ENCODE measurements at places on chromosomes 2 and 18.

DNA sequence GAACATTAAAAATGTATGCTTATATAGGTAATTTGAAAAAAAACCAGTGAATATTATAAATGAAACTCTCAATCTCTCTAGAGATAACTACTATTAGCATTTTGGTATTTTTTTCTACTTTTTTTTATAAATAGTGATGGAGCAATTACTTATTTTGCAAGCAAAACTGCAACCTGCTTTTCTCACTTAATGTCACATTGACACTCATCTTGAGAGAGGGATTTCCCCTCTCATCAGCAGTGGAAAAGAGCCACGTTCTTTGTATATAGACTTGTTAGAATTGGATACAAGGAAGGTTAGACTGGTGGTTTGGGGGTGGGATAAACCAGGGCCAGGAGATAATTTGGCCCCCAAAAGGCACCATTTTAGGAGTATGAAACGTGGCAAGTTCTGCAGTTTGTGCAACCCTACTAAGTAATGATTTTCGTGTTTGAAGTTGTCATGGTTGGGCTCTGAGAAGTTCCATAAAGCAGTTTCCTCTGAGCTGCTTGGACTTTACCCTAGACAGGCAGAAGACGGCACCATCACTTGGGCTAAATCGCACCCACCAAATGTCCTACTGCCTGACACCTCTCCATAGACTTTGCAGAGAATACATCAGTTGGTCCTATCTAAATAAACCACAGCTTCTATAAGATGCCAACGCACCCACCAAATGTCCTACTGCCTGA lies 194.0 kb downstream of the ACTR3 start:
- no peak for DNase-seq

DNA sequence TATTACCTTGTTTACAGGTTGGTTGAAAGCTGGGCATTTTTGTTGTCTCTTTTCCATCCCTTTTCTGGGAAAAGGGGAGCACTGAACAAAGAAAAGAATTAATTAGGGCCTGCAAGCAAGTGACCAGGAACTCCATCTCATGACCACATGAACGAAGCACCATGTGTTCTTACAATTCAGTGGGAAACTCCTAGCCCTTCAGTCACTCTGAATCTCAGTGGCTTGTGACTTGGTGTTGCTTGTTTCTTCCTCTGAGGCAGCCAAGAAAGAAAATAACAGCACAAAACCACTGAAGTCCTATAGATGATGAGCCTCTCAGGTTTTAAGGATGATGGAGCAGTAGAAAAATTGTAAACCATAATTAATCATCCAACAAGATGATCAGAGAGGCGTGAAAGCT lies 129.1 kb upstream of the CAB39 start:
- no peak for DNase-seq

DNA sequence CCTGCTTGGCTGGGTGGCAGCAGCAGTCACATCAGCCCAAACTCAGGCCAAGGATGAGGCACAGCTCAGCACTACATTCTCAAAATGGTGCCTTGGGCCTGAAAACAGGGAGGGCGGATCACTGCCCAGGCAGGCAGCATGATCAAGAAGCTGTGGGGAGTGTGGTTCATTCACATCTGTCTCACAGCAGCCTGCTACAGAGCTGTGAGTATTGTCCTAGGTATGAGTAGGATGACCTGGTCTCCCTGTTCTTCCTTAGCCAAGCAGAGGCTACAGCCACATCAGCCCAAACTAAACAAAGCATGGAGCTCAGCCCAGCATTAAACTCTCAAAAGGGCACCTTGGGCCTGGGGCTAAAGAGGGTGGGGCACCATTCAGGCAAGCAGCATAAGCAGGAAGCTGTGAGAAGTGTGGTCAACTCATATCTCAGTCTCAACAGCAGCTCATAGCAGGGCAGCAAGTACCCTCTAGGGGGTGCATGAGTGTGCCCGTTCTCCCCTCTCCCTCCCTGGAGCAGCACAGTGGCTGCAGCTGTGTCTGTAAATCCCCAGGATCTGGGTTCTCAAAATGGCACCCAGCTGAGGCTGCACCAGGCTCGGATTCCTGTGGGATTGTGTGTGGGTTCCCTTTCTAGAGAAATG lies 139.6 kb downstream of the TRABD2A start:
- no peak for DNase-seq

DNA sequence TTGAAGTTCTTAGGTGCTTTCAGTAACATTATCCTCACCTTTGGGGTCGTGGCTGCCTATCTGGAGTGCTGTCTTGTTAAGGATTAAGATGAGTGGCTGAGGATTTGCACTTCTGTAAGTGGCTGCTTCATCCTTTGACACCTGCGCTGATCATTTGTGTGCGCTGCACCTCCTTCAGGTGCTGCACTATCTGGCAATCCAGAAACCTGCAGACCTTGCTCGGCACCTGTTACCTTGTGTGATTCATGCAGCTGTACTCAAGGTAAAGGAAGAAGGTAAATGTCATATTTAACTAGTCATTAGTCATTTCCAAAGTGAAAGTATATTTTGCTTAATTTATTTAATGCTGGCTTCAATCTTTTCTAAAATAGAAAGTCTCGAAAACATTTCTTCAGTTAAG lies 110.3 kb downstream of the RAB3GAP1 start:
- no peak for DNase-seq

DNA sequence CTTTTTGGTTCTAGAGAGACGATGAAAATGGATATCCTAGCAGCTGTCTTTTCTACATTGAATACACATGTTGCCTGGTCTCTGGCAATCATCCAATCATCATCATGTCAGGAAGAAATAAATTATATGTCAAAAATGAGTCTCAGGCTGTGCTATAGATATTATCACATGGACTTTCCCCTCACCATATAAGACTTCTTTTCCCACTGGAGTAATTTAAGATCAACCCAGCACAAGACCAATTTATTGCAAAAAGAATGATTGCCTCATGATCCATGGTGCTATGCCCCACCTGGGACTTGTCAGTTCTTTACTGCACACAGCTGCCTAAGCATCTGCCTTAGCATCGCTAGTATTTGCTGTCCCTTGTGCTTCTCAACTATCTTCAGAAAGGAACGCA lies 783.7 kb upstream of the TMEFF2 start:
- no peak for DNase-seq

DNA sequence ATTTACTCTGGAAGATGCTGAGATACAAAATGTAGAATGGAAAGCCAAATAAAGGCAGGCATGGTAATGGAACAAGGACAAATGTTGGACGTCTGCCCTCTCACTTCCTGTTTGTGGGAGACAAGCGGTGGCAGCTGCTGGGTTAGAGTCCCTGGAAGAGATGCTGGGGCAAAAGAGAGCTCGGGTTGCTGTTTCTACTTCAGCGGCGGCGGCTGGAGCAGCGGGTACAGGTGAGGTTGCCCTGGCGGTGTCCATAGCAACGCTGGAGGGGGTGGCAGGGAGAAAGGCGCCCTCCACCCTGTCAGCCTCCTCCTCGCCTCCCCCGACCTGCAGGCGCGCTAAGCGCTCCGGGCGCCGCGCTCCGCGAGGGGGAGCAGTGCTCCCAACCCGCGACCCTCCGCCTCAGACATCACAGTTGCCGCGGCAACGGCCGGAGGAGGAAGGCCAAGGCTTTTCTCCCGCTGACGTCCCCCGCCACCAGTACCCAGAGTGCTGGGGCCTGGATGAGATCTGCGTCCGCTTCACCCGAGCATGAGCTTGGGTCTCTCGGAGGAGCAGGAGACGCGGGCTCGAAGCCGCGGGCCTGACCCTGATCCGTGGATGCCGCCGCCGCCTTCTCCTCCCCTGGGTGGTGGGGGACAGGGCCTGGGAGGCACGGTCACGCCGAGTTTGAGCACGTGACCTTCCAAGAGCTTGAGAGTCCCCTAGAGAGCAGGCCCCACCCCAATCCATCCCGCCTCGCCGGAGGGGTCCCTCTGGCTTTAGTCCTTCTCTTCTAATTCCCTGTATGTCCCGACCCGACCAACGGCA lies 65.6 kb downstream of the NOL4 start:
- no peak for DNase-seq

DNA sequence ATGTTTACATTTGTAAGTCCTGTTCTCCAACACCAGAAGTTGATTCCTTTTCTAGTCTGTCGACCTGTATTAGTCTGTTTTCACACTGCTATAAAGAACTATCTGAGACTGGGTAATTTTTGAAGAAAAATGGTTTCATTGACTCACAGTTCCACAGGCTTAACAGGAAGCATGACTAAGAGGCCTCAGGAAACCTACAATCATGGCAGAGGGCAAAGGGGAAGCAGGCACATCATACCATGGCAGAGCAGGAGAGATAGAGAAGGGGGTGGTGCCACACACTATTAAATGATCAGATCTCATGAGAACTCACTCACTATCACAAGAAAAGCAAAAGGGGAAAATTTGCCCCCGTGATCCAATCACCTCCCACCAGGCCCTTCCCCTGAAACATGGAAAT lies 112.8 kb upstream of the MAP3K20 start:
- DNase-seq = no peak

DNA sequence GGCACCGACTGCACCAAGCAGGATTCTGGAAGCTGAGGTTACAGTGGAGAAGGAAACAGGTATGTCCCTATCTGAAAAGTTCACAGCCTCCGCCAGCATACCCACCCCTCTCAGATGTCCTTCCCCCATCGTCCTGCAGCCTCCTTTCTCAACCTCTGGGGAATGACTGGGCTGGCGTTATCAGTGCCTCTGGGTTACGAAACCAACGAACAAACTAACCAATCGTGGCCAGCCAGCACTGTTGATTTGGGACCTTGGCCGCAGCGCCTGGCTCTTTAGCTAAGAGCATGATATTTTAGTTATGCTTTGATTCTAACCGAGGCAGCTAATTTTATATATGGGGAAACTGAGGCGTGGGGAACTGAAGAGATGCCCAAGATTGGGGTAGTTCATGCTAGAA lies 233.0 kb downstream of the TFCP2L1 start:
- DNase-seq = no peak

DNA sequence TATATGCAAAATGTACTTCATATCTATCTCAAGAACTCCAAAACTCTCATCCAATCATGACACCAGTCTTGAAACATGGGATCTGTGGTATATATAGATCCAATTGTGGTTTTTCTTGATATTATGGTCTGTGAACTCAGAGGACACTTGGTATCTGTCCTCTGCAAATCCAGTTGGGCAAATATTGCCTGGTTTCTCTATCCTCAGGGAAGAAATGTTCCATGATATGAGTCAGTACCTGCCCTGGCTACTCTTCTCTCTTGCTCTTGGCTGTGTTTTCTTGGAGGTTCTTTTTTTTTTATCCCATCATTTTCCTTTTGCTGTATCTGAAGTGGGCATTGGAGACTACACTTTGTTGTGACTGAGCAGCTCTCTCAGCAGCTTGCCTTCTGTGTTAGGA lies 10.9 kb downstream of the NBEAL1 start:
- DNase-seq = no peak

GRCh38 chr2:18247282-18248110 lies 313.0 kb downstream of the RDH14 start:
- DNase-seq = no peak

DNA sequence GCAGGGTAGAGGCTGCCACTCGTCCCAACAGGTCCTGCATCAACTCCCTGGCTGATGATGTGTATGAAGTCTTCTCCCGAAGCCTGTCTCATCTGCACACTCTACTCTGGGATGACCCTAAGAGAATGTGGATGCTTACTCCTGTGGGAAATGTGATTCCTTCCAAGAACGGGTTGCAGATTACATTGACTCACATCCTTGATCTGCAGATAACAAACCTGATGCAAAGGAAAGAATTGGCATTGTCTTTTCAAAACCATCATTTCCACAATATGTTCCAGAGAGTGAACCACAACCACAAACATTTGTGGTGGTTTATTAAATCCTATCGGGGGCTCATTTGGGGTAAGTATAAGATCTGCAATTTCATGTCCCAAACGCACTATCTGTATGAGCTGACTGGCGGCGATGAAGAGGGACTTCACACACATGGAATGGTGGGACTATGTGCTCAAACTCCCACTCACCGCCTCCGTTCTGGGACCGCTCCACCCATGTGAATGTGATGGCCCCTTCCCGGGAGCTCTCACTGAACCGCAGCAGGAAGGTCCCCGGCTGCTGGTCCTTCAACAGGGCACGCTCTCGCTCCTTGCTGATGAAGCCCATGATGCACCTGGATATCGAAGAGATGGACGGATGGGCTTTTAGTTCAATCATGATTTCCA lies 35.5 kb downstream of the STAT1 start:
- no peak for DNase-seq

GRCh38 chr2:190678444-190679162 lies 29.7 kb downstream of the NAB1 start:
- no peak for DNase-seq

GRCh38 chr2:185979546-185980071 lies 241.0 kb downstream of the FSIP2 start:
- DNase-seq = no peak

DNA sequence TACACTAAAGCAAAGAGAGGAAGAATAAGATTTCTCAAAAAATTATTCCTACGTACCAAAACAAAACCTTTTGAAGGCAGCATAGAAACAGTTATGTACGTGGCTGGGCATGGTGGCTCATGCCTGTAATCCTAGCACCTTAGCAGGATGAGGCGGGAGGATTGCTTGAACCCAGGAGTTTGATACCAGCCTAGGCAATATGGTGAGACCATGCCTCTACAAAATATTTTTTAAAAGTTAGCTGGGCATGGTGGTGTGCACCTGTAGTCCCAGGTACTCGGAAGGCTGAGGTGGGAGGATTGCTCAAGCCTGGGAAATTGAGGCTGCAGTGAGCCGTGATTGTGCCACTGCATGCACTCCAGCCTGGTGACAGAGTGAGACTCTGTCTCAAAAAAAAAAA lies 14.9 kb upstream of the CYP26B1 start:
- no peak for DNase-seq

GRCh38 chr2:95299961-95300360 lies 2.8 kb downstream of the KCNIP3 start:
- DNase-seq = no peak

DNA sequence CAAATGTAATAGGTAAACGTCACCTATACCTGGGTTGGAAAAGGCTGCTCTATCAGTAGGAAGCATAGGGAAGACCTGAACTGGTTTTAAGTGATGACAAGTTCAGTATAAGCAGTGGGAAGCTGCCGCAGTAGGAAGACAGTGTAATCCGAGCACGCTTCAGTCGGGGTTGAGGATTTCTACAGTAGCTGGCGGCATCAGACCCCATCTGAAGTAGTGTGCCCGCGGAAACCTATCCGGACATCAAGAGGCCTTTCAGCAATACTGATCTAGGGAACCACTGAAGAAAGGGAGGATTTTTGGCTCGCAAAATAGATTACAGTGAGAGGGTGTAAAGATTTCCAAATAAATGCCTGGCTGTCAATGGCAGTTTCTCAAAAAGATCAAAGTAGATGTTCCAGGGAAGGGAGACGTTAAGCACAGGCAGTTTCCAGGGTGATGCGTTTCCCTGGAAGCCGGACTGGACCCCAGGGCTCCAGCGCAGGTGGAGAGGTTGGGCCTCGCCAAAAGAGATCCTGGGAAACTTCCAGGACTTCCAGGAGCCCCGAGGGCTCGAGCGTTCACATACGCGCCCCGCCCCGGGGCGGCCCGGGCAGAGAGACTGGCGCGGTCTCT lies 5.3 kb downstream of the LOXL3 start:
- DNase-seq = no peak

DNA sequence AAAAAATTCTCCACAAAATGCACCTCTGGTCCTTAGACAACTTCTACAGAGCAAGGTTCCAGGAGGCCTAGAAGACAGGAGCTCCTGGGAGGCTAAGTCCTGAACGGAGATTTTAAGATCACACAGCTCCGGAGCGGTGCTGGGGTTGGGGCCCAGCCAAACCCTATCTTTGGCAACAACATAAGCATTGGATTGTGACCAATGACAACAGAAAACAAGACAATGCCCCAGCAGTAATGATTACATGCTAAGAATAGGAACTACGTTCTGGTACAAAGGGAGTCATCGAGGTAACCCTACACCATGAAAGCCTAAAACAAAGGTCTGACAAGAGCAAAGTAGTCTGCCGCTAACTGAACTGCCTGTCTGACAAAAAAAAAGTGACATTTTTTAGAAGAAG lies 171.2 kb downstream of the CMPK2 start:
- no peak for DNase-seq

Measured in cortex of kidney (tissue), 1 donor.